Astrocyte of the spinal cord (primary cell): ENCODE measurements at places on chromosomes 16 and 17.

- DNase-seq, result peak; percentile 67
These were observed 109.0 kb upstream of the FAM20A start for GRCh38 chr17:68710035-68710780.

GRCh38 chr17:75919611-75920010, 14.9 kb upstream of the MRPL38 start:
- no peak for DNase-seq

DNA sequence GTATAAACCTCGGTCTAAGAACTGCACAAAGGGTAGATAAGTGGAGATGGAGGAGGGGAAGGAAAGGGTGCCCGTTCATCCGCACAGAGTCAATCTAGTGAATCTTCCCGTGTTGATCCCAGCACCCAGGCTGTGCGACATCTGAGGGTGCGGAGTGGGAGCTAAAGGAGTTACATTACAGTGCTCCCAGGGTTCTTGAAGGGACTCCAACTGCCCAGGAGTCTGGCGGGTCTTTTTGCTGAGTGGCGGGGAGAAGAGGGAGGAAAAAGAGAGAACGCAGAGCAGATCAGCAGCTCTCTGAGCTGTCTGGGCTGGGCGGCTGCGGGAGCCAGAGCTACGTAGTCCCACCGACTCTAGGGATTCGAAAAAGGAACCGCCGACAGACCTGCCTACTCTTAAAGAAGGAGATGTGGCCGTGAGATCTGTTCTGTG, 1.6 kb upstream of the CA10 start:
- DNase-seq, result no peak

DNA sequence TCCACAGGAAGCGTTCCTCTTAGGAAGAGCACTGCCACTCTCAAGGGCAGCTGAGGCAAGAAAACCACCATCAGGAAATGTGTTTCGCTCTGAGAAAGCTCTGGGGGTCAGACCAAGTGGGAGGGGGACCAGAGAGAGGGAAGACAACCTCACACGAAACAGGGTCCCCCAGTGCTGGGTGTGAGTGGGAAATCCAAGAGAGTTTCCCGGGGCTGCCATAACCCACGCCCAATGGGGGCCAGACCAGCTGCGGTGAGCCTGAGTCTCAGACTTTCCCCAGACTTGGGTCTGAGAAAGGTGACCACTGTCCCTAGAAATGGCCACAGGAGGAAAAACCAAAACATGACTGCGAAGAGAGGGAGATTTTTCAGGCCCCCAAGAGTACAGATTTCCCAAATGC, 14.5 kb downstream of the DNAH17 start:
- DNase-seq, result no peak
